ENCODE measurements at places on chromosomes 4 and X.

DNA sequence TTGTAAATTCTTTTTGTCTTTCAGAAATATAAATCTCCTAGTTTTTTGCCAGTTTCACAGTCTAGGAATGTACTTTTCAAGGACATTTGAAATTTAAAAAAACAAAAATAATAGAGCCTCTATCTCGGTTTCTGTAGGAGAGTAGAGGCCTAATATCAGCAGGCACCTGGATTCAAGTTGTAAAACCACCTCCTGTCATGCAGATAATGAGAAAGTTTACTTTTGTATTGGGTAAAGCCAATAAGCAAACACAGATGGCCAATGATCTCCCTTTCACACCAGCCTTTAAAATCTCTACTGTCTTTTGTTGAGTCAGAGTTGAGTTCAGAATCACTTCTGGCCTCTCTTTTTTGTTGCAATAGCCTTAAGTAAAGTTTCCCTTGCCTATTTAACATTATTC lies 1499.9 kb downstream of the PCDH18 start:
- DNase-seq, result no peak

GRCh38 chrX:123878252-123878721 lies 18.4 kb downstream of the XIAP start:
- no peak for DNase-seq

- no peak for DNase-seq
These were observed 331.3 kb upstream of the KLF3 start for GRCh38 chr4:38332699-38333098.

- peak; percentile 78 for DNase-seq
These were observed 9.8 kb downstream of the SPP1 start for GRCh38 chr4:87985097-87985886.

GRCh38 chr4:81550388-81550859 lies 78.7 kb upstream of the RASGEF1B start:
- no peak for DNase-seq

DNA sequence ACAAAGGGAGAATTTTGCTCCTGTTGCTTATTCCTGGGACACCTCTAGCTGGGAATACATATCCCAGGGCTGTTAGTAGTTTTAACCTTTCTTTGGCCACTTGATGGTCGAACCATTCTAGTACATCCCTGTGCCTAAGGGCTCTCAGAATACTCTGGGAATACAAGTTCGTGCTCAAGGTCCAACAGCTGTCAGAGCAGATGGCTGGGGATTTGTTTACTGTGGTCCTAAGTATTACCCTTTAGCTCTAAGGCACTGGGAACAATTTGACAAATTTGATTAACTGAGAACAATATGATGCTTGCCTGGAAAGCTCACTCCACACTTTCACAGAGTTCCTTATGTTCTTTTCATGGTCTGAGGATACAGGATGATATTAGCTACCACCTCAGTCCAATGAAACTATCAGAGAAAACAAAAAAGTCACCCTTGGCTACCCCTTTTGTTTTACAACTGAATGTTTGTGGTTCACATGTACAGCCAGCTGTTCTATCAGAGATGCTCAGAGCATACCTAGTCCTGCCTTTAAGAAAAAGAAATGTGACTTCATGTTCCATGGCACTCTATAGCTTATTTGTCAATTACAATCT lies 47.4 kb upstream of the PHOX2B start:
- DNase-seq, result no peak

GRCh38 chr4:167918077-167918476 lies 174.3 kb upstream of the ANXA10 start:
- DNase-seq, result no peak

Data from H4 (cell line).